ENCODE measurements at places on chromosomes 6 and 20. TPM values are rescaled to one million over a fixed set of nuclear protein-coding genes. Genes with fewer than 3 reads are reported as not detected.

DNA sequence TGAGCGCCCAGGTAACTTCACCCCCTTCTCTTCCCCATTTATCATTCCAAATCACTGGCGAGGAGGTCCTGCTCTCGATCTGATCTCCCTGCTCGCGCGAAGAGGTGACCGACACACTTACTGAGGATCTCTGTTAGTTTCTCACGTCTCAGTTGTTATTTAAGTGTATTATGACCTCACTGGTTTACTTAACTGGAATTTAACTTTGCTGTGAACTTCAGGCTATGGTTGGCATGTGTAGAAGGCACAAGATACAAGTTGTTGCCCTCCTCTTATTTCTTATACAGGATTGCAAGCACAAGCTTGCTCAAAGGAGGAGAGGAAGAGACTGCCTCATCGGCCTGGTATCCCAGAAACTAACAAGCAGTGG lies 1.2 kb downstream of the RNF217 start:
- DNase-seq, result no peak

DNA sequence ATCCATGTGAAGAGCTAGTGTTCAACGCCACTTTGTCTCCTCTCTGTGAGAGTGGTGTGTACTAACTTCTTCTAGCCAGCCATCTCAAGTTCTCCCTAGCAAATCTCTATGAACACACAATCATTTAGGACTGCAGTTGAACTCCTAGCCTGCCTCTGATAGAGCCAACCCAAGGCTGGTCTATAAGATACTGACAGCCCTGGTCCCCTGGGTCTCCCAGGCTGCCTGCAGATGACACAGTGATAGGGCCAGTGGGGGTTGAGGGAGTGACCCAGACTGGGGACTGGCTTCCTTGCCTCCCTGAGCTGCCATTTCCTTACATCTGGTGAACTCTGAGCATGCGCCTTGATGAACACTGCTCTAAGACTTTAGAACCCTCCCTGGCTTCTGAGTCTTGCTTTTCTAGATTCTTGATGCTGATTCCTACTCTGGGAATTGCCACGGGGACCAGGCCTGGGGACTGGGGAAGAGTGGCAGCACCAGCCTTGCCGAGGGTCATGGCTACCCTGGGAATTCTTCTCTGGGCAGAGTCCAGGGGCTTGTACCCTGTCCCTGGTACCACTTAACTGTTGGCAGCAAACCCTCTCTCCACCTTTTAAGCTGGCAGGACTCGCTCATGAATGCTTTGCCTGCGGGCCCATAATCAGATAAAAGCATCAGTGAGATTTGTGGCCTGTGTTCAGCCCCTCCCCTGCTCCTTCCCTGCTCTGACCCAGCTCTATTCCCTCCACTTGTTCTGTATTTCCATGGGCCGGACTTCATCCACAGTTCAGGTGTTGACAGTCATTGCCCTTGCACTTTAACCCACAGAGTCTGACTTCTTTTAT lies 130.8 kb upstream of the CHD6 start:
- no peak for DNase-seq

- no peak for DNase-seq
These were observed 97.2 kb upstream of the MAP7 start for GRCh38 chr6:136647363-136647852.

- DNase-seq, result no peak
These were observed 228.0 kb upstream of the PLN start for GRCh38 chr6:118319894-118320649.

DNA sequence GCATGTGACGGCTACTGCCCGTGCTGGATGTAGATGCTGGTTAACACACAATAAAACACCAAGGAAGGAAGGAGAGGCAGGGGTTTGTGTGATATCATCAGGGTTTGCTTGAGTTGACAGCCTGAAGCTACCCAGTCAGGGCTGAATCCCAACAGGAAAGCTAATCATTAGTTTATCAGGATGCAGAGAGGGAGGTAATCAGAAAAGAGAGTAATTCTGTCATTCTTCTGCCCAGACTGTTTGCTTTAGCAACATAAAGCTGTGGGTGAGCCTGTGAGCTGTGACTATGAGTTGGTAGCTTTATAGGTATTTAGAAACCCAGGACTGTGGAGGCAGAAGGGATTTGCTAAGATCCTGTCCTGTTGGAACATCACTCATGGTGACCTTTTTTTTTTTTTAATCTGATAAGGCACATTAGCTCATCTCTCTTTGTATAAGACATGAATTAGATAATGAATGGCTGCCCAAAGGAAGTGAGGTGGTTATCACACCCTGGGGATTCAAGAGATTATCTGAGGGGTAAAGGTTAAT lies 79.3 kb downstream of the CAP2 start:
- no peak for DNase-seq

DNA sequence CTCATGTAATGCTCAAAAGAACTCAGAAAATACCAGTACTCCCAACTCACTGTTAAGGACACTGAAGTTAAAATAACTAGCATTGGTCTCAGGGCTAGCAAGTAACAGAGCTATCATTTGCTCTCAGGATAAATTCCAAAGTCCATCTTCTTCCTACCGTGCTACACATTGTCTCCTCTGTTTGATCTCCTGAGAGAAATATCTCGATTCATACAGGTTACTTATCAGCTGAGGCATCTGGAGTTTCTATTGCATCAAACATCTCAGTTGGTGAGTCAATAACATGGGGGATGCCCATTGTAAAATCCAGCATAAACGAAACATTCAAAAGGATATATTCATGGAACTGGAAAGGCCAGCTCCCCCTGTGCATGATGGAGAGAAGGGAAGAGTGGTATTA lies 147.4 kb downstream of the BACH2 start:
- no peak for DNase-seq

DNA sequence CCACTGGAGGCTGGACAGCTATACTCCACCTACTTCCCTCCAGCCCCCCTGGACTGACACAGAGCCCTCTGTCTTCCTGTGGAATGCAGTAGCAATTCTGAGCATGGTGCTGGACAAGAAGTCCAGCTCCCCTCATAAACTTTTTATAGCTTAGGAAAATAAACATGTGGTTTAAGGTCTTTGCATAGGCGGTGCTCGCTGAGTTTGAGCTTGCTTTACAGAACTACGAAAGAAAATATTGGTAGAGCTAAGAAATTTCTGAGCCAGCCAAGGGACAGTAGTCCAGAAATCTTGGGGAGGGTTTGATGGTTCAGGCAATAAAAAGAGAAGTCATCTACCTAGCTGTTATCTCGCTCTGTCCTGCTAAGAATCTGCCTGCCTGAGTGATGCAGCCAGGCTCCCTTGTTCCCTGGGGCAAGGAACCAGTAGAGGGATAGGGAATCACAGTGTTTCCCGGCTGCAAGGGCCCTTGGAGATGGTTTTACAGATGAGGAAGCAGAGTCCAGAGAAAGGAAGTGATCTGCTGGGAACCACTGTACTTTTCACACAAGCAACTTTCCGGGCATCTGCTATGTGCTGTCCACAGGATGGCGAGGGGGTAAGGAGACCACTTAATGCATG lies 343.4 kb downstream of the CDC5L start:
- DNase-seq, result no peak

- DNase-seq, result no peak
These were observed 11.2 kb downstream of the AARS2 start for GRCh38 chr6:44301782-44302564.

DNA sequence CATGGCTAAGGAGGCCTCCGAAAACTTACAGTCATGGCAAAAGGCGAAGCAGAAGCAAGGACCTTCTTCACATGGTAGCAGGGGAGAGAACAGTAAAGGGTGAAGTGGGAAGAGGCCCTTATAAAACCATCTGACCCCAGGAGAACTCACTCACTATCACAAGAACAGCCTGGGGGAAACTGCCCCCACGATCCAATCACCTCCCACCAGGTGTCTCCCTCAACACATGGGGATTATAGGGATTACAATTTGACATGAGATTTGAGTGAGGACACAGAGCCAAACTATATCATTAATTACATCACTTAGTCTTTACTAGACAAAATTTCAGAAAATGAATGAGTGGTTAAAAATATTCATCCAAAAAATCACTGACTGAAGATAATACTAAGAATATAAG lies 453.6 kb downstream of the COL12A1 start:
- DNase-seq, result no peak

The GGTLC1 gene
- total RNA-seq, result not detected

The PDE10A gene
- total RNA-seq, result 0.31 TPM

The BPI gene
- not detected for total RNA-seq

The GLP1R gene
- total RNA-seq, result 0.85 TPM

The RIPOR3 gene
- total RNA-seq, result 0.48 TPM

The C6orf15 gene
- total RNA-seq, result not detected

The DZANK1 gene
- 9.6 TPM for total RNA-seq

The FNDC11 gene
- total RNA-seq, result 2.7 TPM

Measured in H9 (cell line).